Right atrium auricular region (tissue), 2 donors: ENCODE measurements at places on chromosomes 4 and X.

DNA sequence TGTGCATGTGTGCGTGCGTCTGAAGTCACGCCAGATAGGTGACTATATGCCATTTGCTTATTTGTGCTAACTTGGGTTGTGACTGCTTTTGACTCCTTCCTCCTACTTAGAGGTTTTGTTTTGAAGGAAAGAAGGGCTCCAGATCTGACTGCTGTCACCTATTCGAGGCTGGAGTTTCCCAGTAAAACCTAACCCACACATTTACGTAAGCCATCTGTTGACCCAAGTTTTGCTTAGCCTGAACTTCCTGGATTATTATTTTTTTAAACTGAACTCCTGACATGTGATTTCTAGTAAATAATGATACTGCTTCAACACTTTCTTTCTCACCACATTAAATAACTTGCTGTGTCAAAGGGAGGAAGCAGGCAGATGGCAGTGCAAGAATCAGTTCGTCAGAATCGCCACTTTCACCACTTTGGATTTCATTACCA is 41.5 kb downstream of the DTHD1 start:
- no peak for DNase-seq

DNA sequence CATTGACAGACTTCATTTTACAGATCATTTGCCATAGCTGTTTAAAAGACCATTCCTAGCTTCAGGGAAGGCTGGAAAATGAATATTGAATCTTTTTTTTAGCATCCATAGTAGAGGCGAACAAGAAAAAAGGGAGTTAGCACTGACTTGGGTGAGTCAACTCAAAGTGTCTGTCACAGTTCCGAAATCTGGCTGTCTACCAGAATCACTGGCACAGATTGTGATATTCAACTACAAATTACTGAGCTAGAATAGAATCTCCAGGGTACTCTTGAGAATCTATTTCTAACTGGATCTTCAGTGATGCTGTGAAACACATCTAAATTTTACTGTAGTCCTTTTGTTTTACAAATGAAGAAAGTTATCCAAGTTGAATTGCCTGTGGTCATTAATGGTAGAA is 31.5 kb downstream of the SEC24B start:
- no peak for DNase-seq

- DNase-seq, result no peak
These were observed 2.4 kb downstream of the SRD5A3 start for GRCh38 chr4:55348466-55348865.

DNA sequence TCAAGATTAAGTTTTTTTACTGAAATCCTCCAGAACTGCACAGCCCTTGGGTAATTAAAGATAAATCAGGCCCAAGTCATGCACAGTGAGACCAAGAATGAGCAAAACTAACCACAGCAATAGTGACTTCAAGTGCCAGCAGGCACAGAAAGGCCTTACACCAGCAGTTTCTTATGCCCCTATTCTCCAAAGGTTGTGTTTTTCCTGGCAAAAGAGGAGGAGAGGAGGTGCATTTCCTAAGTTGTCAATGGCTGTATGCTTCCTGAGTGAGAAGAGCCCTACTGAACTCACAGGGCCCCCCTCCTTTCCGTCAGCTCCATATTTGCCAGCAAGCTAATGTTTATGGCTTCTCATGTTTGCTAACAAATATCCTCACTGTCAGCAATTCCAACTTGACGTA is 418.7 kb upstream of the INTU start:
- no peak for DNase-seq

DNA sequence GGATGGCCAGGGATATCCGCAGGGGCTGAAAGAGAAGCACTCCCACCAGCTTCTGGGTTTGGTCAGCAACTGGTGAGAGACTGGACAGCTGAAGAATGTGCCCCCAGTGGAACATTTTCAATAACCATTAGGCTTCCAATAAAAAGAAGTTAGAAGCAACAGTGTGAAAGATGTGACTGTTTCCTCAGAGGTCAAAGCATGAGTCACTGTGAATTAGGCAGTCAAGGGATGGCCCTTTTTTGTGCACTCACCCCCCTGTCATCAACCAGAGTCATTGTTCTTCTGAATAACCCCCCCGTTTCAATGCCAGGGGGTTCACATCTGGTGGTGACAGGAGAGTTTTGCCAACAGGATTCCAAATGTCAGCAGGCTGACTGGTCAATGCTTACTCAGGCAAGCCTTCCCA is 74.6 kb upstream of the SH3RF1 start:
- DNase-seq, result no peak

DNA sequence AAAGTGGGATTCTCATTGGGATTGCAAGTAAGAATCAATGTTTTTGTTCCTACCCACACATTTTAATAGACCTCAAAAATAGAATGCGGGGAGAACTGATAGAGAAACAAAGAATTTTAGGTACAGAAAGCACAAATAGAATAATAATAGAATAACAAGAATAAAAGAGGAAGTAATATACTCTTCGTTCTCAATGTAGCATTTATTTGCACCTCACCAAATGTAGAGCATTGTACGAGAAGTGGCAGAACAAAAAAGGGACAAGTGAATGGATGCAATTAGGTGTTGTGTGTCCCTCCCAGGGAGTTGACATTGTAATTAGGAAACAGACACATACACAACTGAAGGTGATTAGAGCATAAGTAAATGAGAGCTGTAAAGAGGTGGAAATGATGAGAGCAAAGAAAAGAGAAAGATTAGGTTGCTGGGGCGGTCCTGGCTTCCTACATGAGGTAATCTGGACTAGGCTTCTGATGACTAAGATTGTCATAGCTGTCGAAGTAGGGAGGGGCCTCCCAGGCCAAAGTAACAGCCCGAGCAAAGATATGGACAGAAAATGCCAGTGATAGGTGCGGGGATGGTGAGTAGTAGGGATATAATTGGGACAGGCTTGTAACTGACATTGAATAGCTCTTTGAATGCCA is 10.4 kb downstream of the RAB9A start:
- no peak for DNase-seq
